T-helper 9 cell (primary cell): ENCODE measurements at places on chromosomes 2 and 18.

DNA sequence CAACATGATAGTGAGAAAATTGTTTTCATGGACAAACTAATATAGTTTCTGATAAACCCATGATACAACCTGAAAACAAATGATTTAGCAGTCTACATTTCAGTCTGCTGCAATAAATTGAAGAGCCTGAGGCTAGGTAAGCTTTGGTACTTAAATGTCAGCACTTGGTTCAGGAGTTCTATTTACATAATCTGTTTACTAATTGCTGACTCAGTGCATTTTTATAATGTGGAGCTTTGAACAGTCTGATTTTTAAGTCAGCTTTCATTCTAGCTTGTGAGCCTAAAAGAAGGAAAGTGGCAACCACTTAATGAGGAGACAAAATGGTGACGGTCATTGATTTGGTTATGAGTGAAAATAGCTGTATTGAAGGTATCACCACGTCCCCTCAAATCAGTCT, 488.6 kb downstream of the CPS1 start:
- DNase-seq, result no peak

- DNase-seq, result no peak
Observed at GRCh38 chr2:120656273-120656950, 79.3 kb upstream of the GLI2 start.

DNA sequence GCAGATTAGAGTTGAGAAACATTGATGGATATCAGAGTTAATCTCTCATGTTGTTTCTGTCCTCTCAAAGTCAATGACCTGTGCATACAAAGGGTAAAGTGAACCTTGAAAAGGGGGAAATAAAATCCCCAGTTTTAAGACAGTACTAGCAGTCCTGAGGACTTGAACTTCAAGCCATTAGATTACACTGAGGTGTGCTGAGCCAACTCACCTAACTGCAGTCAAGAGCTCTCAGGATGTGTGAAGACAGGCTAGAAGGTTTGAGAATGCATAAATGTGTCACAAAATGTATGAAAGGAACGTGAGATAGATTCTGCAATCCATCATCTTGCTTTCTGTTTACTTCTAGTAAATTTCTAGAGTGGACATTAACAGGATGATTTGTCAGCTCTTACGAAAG, 35.5 kb downstream of the DOCK10 start:
- DNase-seq, result no peak

DNA sequence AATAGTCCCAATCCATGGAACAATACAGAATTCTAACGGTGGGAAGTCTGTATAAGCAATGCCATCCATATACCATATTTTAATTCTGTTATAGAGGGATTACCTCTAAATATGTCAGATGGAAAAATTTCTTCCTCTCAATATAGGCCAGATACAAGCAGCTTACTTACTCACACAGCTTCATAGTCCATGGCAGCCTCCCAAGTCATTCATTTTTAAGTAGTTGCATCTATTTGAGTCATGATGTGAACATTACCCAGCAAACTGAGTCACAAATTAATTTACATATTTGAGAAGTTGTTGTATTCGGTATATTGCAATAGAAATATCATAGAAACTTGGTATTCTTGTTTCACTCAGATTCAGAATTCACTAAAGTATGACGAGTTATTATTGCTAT, 20.3 kb downstream of the TBR1 start:
- DNase-seq, result no peak

DNA sequence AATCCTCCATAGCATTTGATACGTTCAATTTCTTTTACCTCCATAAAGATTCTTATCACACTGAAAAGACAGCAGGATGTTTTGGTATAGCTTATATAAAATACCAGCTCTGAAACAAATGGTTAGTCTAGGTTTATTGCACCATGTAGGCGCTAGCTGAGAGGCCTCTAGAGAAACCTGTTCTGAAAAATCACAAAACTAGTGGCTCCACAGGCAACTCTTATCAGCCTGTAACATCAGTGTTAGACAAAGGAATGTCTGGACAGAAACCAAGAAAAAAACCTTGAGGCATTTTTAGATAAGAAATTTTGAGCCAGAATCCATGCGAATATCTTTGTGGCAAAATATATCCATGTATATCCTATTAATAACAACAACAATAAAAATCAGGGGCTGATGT, 440.4 kb upstream of the MAP2 start:
- no peak for DNase-seq

DNA sequence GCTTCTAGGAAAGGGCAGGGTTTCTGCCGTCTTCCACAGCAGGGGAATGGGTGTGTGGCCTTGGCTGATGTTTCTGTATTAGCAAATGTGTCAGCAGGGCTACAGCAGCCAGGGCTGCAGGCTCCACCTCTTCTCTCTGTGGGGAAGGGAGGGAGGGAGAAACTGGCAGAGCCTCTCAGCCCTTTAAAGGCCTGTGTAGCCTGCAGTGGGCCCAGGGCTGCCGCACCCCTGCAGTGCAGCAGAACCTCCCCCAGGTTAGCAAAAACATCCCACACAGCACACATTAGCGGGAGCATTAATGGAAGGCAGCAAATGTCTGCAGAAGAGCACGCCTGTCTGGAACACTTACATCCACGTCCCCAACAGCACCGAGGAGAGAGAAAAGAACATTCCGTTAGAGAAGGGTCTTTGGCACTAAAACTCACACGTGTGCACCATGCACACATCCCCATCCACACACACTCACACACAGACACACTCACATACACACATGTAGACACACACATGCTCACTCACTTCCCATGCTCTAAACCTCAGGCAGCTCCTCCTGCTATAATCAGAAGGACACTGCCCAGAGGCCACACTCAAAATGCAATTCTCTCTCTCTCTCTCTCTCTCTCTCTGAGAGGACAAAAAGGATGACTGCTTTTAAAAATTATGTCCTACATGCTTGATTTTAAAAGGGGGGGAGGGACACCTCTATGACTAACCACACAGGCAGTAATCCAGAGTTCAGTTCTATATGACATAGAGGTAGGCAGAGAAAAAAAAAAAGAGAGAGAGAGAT, 24.1 kb downstream of the MRPL35 start:
- DNase-seq, result no peak

- DNase-seq, result no peak
Observed at GRCh38 chr18:65516209-65516608, 234.6 kb upstream of the CDH7 start.

DNA sequence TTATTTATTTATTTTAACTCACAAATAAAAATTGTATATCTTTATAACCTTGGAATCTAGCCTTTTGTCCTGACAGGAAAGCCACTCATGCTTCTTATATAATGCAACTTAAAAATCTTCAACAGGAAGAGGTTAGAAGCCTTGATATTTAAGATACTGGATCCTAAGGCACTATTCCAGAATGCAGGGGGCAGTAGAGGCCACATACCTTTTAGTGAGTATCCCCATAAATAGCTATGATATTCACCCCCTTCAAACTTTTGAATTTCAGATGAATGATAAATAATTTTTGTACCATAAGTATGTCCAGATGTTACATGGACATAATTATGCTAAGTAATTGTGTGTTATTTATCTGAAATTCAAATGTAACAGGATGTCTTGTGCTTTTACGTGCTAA, 592.7 kb upstream of the VRK2 start:
- DNase-seq, result no peak

- DNase-seq, result no peak
Observed at GRCh38 chr2:95044601-95045000, 19.1 kb downstream of the MAL start.
